Frontal cortex (tissue), 4 donors: ENCODE measurements at places on chromosomes 1 and 21. TPM values are rescaled to one million over a fixed set of nuclear protein-coding genes. Genes with fewer than 3 reads are reported as not detected.

DNA sequence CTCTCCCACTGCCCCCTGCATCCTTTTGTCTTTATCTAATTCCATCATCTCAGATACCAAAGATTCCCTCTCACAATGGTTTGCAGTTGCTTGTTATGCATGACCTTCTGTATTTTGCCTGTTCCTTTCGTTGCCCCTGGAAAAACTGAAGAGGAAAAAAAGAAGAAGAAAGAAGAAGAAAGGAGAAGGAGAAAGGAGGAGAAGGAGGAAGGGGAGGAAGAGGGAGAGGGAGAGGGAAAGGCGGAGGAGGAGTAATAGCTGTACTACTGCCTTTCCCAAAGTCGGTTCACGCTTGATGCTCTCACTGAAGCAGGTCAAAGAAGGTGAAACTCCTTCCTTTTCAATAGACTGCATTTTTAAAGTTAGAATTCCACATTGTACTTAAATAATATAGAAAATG, 513.8 kb downstream of the PTPRC start:
- DNase-seq = no peak

DNA sequence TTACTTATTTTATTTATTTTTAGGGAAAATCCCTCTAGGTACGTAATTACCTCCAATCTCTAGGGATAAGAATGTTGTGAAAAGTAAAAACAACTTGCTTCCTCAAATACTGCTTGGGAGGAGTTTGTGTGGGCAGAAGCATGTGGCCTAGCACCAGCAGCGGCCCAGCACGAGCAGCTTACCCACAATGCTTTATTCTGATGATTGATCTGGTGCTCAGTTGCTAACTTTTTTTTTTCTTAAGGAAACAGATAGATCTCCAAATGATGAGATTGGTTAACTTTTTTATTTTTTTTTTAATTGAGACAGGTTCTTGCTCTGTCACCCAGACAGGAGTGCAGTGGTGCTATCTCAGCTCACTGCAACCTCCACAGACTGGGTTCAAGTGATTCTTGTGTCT, 4.2 kb downstream of the CLIC6 start:
- DNase-seq = no peak

GRCh38 chr21:40052276-40052675, 185.0 kb downstream of the PCP4 start:
- no peak for DNase-seq

GRCh38 chr21:43868461-43868860, 3.4 kb downstream of the AGPAT3 start:
- no peak for DNase-seq

DNA sequence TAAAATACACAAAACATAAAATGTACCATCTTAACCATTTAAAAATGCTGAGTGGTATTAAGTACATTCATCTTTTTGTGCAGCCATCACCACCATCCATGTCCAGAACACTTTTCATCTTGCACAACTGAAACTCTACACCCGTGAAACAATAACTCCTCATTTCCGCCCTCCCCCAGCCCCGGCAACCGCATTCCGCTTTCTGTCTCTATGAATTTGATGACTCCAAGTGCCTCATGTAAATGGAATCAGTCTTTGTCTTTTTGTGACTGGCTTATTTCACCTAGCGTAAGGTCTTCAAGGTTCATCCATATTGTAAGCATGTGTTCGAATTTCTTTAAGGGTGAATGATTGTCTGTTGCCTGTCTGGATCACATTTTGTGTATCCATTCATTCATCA, 37.2 kb downstream of the SCCPDH start:
- DNase-seq = no peak

- peak; percentile 74 for DNase-seq
These were observed 7.7 kb upstream of the ZNF669 start for GRCh38 chr1:247111700-247112478.

GRCh38 chr1:2317230-2318065, 73.9 kb downstream of the MORN1 start:
- DNase-seq = no peak

GRCh38 chr1:238306411-238306810, 415.7 kb upstream of the ZP4 start:
- DNase-seq = no peak

GRCh38 chr1:202085682-202086373, 36.9 kb upstream of the GPR37L1 start:
- peak; percentile 34 for DNase-seq

- no peak for DNase-seq
These were observed 1.6 kb upstream of the CLSTN1 start for GRCh38 chr1:9825093-9826074.

DNA sequence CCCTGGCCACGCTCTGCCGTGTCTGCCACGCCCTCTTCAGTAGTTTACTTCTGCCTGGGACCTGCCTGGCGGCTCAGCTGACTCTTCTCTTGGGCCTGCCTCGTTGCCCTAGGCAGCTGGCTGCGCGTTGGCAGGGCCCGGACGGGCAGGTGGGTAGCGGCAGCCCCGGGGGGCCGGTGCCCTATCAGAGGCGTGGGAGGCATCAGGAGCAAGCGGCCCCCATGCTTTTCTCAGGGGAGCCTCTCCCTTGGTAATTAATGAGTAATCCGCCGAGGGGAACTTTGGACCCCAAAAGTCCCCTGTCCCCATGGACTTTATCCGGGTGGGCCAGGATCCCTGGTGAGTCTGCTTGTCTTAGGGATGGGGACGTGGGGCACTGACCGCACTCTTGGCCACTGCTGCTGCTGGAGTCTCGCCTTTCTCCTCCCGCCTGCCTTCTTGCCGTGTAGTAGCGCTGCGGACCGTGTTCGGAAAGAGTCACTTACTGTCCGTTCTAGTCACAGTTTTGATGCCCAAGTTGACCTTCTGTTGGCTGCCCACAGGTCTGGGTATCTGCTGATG, 22.7 kb downstream of the SKI start:
- no peak for DNase-seq

GRCh38 chr1:21013510-21013909, 163.2 kb downstream of the EIF4G3 start:
- no peak for DNase-seq

DNA sequence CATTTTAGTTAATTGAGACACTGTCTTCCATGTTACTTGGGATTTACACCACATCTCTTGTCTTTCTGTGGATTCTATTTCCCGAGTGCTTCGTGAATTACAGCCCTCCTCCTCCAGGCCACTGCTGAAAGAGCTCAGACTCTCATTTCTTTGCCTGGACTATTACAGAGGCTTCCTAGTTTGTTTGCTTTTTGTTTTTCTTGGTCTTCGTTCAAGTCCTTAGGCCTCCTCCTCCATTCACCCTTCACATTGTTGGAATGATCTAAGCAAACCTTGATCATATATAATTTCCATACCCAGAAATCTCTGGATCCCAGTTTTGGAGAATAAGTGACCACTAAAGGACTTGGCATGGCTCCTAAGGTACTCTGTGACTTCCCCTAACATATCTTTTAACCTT, 94.1 kb downstream of the CNIH3 start:
- no peak for DNase-seq

DNA sequence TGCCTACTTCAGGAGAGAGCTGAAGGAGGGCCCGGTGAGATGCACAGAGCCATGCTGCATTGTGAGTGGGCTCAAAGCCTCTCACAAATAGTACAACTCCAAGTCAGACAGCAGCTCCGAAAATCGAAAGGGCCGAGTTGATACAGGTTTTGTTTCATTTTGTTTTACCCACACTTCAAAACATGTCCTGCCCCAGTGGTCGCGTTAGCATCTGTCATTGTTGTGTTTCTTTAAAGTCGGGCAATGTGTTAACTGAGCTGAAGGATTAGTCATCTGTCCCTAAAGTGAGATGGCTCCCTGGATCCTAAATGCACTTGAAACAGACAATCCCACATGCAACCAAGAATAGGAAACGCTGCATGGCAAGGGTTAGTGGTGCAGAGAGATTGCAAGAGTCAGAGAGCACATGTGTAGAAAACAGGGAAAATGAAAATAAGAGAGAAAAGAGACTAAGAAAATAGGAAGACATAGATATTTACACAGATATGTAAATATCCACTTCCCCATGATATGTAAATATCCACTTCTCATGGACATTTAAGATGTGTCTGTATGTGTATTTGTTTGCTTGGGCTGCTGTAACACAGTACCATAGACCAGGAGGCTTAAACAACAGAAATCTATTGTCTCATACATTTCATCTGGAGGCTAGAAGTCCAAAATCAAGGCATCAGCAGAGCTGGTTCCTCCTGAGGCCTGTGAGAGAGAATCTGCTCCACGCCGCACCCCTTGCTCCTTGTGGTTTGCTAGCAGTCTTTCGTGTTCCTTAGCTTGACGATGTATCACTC, 131.4 kb upstream of the RAB4A start:
- peak; percentile 45 for DNase-seq

The HENMT1 gene
- 35.5 TPM for total RNA-seq

The MANEAL gene
- 28.9 TPM for total RNA-seq

The TNFRSF8 gene
- total RNA-seq = not detected

The KIF17 gene
- 10.2 TPM for total RNA-seq

The USP1 gene
- total RNA-seq = 59.5 TPM
